SW 1271 (cell line): ENCODE measurements at places on chromosomes 5 and 9.

DNA sequence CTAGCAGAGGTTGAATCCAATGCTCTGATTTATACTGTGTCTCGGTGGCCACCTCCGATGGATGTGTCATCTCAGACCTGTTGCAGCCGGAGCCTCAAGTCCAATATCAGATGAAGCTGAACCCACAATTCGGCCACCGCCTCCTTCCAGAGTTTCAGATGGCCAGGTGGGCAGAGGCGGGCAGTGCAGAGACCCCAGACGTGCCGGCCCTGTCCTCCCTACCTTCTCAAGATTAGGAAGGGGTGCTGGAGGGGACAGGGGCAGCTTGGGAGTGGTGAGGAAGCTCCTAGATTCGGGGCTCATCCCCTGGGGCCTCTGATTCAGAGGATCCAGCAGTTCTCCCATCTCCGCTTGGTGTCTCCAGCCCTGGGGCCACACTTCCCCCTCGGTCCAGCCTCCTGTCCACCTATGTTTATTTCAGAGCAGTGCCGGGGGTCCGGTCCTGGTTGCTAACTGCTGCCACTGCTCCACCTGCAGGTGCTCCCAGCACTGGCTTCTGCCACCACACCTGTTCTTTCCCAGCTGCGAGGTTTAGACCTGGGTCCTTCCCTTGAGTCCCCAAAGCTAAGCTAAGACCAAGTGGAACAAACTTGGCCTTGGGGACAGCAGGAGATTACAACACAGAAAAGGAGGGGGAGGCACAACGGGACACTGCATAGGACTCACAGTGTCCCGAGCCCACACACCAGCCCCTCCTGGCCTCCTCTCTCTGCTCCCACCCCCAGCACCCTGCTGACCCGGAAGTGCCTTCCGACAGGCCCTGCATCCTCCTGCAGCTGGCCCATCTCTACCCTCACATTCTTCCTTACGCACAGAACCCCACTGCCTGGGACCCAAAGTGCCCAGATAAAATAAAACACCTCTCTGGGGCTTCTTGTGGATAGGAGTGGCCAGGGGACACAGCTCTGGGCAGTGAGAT, 81.6 kb downstream of the NTNG2 start:
- DNase-seq = no peak

DNA sequence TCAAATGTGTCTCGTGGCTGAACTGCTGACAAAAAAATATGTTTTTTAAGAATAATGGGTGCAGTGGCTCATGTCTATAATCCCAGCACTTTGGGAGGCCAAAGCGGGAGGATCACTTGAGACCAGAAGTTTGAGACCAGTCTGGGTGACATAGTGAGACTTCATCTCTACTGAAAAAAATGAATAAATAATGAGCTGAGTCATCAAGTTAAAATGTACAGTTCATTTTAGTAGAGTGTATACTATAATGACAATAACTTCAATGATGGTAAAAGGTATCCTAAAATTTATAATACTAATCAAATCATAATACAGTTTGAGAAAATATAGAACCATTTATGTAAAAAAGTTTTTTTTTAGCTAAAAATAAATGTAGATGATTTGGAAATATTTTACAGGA, 37.9 kb upstream of the TJP2 start:
- no peak for DNase-seq

GRCh38 chr5:64330728-64331231, 165.1 kb downstream of the RNF180 start:
- DNase-seq = no peak

- DNase-seq = no peak
Measured at GRCh38 chr9:85723215-85723614, 18.5 kb downstream of the AGTPBP1 start.

DNA sequence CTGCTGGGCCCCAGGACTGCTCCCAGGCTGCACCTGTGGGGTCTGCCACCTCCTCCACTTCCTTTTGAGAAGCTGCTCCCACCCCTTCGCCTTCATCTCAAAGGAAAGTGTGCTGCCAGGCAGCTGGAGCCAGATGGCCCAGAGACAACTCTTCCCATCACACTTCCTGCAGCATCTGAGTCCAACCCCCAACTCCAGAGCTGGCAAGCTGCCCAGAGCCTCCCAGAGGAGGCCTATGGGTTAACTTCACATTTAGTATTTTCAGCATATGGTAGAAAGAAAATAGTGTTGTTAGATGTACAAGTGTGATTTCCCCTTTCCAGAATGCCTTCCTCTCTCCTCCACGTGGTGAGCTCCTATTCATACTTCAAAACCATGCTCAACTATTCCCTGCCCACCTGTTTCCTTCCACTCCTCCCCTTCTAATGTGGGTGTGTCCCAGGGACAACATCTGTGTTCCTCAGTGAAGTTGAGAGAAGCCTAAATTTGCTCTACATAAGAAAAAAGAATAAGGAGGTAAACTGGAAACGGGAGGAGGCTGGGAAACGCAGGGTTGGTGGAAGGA, 38.6 kb upstream of the KCNMB1 start:
- no peak for DNase-seq

- DNase-seq = no peak
Measured at GRCh38 chr5:26690511-26690910, 347.9 kb downstream of the CDH9 start.

DNA sequence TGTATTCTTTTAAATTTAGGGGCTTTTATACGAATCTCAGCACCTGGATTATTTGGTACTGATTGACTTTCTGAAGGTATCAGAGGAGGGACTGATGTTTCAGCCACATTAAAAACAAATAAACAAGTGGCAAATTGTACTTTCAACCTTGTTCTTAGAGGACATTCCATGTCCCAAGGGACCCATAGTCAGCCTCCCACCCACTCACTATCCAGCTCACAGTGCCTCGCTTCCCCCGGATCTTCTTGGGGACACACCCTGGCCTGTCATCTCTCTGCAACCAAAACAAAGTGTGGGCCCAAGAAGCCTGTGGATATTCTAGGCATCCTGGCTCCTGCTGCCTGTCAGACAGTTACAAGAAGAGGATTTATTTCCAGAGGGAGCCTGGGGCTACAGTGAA, 8.8 kb upstream of the BOD1 start:
- no peak for DNase-seq

DNA sequence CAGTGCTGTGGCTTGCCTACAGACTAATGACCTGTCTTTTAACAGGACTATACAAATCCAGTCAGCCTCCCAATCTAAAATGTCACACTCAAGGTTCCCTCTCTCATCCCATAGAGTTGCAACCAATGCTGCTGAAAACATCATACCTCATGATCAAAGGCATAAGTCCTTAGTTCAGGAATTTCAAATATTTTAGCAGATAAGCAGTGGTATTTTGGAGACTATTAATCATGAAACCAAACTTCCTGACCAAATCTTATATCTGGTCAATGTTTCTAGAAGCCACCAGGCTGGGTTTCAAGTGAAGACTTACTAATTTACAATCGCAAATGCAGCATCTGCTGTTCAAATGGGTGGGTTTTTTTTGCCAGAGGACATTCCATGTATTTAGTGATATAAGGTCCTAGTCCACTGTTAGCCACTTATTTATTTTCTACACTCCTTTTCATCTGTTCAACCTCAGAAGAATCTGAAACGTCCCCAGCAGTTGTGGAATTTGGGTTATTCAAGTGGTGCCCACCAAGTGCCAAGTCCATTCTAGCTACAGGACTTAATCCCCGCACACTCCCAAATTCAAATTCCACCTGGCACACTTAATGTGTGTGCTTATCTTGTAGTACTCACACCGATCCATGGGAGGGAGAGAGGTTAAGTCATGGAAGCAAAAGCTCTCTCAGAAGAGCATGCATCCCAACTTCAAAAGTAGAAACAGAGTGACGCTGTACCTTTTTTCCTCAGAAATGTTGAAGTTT, 5.8 kb downstream of the TAS2R1 start:
- no peak for DNase-seq

- no peak for DNase-seq
Measured at GRCh38 chr5:112333331-112333781, 85.7 kb downstream of the EPB41L4A start.

- DNase-seq = no peak
Measured at GRCh38 chr9:86241216-86241615, 18.2 kb downstream of the C9orf153 start.

- no peak for DNase-seq
Measured at GRCh38 chr9:89802781-89803355, 198.1 kb downstream of the GADD45G start.

DNA sequence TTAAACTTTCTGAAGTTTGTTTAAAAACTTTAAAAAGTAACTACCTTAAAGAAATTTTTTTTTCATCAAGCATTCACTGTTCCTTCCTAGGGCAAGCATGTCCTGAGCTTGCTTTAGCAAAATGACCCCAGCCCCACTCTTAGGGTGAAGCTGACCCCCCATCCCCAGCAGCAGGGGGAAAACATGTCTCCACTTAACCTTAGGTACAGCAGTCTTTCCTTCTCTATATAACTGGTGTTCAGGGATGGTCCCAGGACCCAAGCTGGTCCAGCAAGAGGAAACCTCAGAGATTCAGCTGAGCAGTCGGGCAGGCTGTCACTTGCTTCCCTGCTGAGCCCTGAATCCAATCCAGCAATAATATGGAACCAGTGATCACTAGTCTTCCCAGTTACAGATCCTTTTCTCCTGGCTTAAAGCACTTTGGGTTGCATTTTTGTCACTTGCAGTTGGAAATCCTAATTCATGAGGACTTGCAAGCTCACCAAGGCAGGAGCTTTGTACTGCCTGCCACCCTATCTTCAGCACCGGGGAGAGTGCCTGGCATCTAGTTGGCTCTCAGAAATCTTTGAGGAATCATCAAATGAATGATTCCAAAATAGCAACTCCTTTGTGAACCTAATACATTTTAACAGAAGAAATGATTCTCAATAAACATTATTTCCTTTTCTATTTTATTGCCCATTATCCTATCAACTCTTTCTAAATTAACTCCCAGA, 91.2 kb downstream of the FSTL4 start:
- DNase-seq = no peak

DNA sequence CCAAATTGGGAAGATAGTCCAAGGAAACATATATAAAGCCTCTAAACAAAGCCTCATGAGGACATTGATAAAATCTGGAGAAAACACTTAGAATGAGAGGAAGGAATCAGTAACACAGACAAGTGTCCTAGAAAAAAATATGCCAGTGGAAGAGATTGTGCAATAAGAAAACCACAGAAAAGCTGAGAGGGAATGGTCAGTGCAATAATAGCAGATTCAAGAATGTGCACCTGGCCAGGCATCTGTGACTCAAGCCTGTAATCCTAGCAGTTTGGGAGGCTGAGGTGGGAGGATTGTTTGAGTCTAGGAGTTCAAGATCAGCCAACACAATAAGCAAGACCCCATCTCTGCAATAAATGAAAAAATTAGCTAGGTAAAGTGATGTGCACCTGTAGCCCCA, 691.2 kb upstream of the CDH6 start:
- peak; percentile 41 for DNase-seq

DNA sequence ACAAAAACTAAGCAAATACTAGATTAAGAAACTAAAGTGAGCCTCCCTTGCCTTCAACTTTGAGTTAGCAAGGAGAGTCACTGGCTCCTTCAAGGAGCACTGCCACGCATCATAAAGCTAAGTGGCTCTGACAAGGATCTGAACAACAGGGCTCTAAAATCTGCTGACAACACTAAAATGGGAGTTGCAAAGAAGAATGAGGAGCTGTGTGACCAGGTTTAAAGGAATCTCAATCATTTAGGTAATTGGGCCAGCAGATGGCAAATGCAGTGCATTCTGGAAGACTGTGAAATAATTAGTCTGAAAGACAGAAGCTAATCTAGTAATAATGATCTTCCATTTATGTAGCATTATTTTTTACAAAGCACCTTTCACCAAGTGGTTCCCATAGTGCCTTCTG, 297.0 kb upstream of the TAS2R1 start:
- DNase-seq = no peak

GRCh38 chr9:99046542-99047071, 58.3 kb upstream of the TGFBR1 start:
- DNase-seq = no peak

- DNase-seq = no peak
Measured at GRCh38 chr5:177959315-177959714, 36.7 kb downstream of the PROP1 start.

- DNase-seq = no peak
Measured at GRCh38 chr9:74735761-74736160, 152.0 kb downstream of the TRPM6 start.

DNA sequence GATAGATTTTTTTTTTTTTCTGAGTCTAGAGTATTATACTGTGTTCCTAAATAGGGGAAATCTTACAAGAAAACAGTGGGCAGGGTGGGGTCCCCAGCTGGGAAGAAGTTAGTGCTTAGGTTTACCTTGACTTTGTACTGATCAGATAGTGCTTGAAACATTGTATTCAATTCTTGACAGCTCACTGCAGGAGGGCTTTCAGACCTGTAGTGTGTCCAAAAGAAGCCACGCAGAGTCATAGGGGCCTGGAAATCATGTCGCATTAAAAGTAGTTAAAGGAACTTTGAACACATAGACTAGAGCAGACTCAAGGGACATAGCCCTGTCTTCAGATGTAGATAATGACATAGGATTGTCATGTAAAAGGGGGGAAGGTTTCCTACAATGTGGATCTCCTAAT, 215.4 kb upstream of the NR4A3 start:
- no peak for DNase-seq

DNA sequence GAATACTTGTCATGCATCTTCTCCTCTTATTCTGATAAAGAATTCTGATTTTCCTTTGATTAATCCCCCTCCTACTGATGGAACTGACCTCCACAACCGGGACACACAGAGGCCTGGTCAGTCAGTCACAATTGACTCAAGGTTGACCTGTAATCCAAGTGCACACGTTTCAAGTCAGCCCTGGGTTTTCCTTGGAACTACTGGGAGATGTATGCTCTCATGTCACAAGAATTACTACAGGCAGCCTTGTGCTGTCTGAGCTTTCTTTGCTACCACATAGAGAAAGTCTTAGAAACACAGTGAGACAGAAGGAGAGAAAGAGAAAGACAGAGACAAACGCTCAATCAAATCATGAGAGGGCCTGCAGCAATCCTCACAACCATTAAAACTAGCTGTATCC, 345.8 kb downstream of the PDE4D start:
- DNase-seq = no peak

- DNase-seq = peak; percentile 17
Measured at GRCh38 chr5:154478224-154478565, at the start of gene HAND1. Gene HAND1 (minus strand): TSS chr5:154478227. CDS start chr5:154478008, 219 bp downstream.

DNA sequence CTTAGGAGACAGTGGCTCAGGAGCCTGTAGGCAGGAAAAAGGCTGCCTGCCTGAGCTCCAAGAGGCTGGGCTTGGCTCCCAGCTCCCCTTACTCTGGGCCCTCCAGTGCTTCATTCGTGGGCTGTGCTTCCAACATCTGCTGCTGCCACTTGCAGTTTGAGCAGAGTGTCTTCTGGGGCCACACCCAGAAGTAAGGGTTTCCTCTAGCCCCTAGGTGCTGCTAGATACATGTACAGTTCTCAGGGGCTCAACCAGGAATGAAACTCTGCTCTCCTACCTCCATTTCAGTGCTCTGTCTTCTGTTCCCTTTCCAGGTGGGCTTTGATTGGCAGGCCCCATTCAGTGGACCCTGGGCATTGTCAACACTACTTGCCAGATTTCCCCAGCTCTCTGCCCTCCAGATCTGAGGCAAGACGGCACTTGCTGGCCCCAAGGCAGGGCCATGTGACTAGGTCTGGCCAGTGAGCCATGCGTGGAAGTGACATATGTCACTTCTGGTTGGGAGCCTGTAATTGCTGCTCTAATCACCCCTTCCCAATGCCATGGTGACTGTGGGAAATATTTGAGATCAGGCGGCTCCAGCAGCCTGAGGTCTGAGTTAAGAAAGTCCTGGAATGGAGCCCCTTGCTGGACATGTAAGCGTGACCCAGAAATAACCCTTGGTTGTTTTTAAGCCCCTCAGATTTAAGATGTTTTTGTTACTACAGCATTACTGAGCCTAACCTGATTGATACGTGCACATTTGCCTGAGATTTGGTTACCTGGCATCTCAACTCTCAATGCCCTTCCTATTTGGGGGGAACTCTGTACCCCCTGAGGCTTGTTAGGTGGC, 9.4 kb upstream of the BOD1 start:
- no peak for DNase-seq
